Fibroblast of lung (primary cell): ENCODE measurements at places on chromosomes 13 and 19.

DNA sequence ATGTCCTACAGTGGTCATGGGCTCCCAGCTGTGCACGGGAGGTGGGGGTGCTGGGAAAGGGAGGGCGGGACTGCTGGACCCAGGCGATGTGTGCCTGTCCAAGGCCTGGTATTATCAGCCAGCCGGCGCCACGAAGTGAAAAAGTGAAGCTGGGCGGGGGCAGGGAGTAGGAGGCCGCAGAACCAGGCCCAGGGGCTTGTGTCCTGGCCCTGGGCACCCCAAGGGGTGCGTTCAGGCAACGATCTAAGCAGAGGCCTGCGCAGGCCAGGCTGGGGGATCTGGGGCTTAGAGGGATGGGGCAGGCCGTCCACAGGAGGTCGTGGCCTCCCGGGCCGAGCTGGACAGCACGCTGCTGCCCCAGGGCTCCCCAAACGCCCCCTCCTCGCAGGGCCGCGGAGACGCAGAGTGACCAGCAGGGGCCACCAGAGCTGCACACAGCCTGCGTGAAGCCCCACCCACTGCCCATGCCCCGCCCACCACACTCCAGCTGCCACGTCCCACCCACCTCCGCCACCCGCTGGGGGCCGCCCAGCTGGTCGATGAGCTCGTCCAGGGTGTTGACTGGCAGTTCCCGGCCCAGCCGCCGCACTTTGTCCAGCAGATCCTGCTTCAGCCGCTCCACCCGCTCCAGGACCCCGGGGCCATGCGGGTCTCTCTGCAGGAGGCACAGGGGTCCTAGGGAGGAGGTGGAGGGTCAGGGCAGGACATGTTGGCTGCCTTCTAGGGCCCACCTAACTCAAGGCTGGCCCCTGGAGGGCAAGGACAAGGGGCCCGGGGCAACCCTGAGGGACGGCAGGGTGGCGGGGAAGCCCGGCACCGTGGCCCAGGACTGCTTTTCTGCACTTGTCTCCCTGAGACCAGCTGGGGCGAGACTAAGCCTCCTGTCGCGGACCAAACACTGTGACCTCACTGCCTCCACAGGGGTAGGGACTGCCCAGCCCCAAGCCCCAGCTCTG, 9.5 kb downstream of the GPX4 start:
- H3K27ac ChIP-seq, result peak overlapping the region; percentile 50
- peaks cover 59% of the 10 kb centered on the region for H3K36me3 ChIP-seq
- H3K27me3 ChIP-seq, result no peaks in the 10 kb centered on the region
- no peak overlapping the region for H3K4me3 ChIP-seq
- peaks cover 8% of the 10 kb centered on the region for H3K4me1 ChIP-seq

DNA sequence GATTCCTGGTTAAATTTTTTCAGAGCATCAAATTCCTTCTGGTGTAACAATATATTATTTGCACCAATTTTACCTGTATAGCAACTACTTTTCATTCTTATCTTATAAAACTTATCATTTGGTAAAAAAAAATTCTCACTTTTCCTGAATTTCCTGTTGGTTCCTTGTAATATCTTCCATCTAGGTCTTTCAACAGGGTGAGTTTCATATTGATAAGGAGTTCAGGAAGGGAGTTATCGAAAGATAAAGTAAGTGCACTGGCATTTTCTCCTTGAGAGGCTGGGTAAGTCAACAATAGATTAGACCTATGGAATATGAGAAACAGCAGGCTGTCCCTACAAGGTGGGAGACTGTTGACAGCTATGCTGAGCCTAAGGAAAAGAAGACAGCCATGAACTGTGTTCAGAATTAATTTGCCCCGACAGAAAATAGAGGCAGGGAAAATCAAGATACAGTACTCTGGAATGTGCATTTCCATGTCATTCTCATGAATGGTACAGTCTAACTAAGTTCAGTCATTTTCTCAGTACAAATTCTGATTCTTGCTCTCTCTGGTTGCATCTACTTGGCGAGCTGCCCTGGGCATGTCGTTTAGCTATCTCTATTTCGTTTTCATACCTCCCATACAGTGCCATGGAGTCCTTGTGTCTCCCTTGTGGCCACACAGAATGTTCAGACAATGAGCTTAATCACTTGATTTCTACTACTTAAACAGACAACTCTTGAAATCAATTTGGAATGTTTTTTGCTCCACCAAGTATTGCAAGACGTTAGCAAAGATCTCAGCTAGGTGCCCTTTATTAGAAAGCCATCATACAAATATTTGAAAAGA, 9.9 kb downstream of the IGFL1 start:
- no peaks in the 10 kb centered on the region for H3K36me3 ChIP-seq
- DNase-seq, result no peak
- no peak overlapping the region for H3K27ac ChIP-seq
- H3K4me1 ChIP-seq, result no peaks in the 10 kb centered on the region
- no peak overlapping the region for H3K4me3 ChIP-seq

GRCh38 chr13:110536006-110536693, 25.4 kb downstream of the RAB20 start:
- H3K27ac ChIP-seq, result no peak overlapping the region
- H3K36me3 ChIP-seq, result no peaks in the 10 kb centered on the region
- H3K4me1 ChIP-seq, result no peaks in the 10 kb centered on the region

DNA sequence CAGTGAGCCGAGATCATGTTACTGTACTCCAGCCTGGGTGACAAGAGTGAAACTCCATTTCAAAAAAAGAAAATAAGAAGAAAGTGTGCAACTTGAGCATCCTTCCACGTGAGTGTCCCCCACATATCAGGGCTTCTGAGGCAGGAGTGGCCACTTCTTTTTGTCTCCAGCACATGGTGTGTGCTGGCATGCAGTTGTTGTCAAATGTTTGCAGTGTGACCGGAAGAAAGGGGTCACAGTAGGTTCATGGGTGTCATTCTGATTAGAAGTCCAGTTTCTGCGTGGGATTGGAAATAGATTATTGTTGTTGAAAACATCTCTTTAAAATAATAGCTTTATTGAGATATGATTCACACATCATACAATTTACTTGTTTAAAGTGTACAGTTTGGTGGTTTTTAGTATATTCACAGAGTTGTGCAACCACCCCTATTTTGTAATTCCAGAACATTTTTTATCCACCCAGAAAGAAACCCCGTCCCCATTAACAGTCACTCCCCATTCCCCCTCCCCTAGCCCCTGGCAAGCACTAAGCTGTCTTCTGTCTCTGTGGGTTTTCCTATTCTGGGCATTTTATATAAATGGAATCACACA, 2.2 kb downstream of the CRTC1 start:
- H3K36me3 ChIP-seq, result no peaks in the 10 kb centered on the region
- H3K4me3 ChIP-seq, result peak overlapping the region; percentile 12
- H3K27ac ChIP-seq, result no peak overlapping the region
- peaks cover 6% of the 10 kb centered on the region for H3K4me1 ChIP-seq
- DNase-seq, result peak; percentile 17
- no peaks in the 10 kb centered on the region for H3K27me3 ChIP-seq

GRCh38 chr13:31755211-31755610, 15.9 kb downstream of the RXFP2 start:
- peaks cover 20% of the 10 kb centered on the region for H3K4me1 ChIP-seq
- DNase-seq, result no peak
- peak overlapping the region; percentile 96 for H3K27ac ChIP-seq
- H3K27me3 ChIP-seq, result no peaks in the 10 kb centered on the region
- no peak overlapping the region for H3K4me3 ChIP-seq
- H3K36me3 ChIP-seq, result no peaks in the 10 kb centered on the region

DNA sequence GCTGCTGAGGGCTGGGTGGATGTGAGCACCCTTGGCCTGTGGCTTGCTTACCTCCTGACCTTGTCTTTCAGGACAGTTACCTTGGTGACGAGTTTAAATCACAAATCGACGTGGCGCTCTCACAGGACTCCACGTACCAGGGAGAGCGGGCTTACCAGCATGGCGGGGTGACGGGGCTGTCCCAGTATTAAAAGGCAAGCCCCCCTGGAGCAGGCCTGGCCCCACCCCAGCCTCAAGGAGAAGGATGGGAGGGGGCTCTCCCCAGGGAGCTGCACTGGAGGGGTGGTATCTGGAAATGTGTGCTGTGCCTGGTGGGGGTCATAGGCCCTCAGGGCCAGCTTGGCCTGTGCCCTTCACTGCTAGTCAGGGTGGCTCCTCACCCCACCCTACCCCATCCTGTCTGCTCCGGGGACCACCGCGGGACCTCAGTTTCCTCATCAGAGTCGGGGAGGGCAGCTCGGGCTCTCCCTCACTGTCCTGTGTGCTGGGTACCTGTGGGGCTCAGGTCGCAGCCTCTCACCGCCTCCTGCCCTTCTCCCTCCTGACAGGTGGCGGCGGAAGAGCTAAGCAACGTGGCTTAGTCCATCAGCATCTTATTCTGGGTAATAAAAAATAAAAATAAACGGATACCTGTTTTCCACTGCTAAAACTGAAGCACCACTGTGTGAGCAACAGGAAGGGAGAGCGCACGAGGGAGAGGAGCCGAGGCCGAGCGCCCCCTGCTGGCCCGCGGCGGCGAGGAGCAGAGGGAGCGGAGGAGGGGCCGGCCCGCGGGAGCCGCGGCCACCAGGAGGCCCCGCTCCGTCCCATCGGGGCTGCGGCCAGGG, 29.8 kb downstream of the CERS1 start:
- DNase-seq, result peak; percentile 39
- H3K27me3 ChIP-seq, result no peaks in the 10 kb centered on the region
- H3K36me3 ChIP-seq, result peaks cover 31% of the 10 kb centered on the region

- peak; percentile 93 for DNase-seq
- no peaks in the 10 kb centered on the region for H3K36me3 ChIP-seq
- no peak overlapping the region for H3K4me3 ChIP-seq
- no peaks in the 10 kb centered on the region for H3K27me3 ChIP-seq
- H3K4me1 ChIP-seq, result peaks cover 22% of the 10 kb centered on the region
These were observed 6.3 kb upstream of the ZSWIM4 start for GRCh38 chr19:13788991-13789390.

DNA sequence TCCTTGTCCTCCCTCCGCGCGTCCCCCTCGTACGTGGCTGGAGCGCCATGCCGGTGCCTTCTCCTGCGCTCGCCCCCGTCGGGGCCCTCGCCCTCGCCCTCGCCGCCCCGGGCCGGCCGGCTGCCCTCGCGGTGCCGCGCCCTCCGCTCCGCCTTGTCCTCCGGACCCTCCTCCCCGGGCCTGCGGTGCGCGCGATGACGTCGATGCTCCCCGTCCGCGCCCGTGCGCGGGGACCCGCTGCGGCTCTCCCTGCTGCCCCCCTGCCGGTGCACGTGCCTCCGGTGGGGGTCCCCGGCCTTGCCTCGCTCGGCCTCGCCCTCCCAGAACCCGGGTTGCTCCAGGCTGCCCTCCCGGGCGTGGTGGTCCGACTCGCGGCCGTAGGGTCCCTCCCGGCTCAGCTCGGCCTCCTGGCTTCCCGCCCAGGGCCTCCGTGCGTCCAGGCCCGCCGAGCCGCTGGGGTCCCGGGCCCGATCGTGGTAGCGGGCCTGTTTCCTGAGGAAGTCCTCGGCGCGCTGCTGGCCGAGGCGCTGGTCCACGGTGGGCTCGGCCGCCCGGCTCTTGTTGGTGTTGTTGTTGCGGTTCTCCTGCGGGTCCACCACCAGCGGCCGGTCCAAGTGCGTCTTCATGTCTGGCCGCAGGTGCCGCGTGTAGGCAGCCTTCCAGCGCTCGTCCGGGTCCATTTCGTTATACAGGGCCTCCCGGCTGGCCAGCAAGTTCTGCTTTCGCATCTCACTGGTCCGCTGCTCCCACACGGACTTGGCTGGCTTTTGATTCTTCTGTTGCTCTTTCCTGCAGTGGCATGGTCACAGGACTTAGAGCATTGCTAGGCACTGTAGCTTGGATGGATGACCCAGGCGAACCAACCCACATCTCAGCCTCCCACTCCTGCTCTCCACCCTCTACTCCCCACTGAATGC, 148.6 kb downstream of the IER2 start:
- no peaks in the 10 kb centered on the region for H3K36me3 ChIP-seq
- H3K4me1 ChIP-seq, result no peaks in the 10 kb centered on the region
- H3K4me3 ChIP-seq, result no peak overlapping the region
- DNase-seq, result no peak

DNA sequence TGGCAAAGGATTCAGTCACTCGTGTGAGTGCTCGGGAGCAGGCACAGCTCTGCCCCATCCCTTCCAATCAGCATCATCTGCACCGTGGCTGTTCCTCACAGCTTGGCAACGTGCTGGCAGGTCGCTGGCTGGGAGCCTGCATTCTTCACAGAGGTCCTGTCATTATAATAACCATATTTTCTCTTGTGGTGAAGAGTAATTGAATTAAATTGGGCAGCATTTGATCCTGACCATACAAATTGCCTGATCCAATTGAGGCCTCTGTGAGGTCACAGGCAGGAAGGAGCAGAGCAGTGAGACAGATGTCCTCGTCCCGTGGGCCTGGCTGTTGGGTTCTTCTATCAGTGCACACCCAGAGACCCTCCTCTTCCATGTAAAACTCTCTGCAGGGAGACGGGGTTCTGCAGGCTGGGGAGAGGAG, 407.8 kb downstream of the COG6 start:
- no peak overlapping the region for H3K4me3 ChIP-seq
- DNase-seq, result peak; percentile 41
- no peaks in the 10 kb centered on the region for H3K27me3 ChIP-seq

GRCh38 chr19:3625996-3626472, 556 bp downstream of the CACTIN start:
- peaks cover 6% of the 10 kb centered on the region for H3K36me3 ChIP-seq
- peaks cover 5% of the 10 kb centered on the region for H3K4me1 ChIP-seq
- DNase-seq, result no peak
- H3K4me3 ChIP-seq, result peak overlapping the region; percentile 100
- peak overlapping the region; percentile 97 for H3K27ac ChIP-seq

- H3K4me1 ChIP-seq, result peaks cover 2% of the 10 kb centered on the region
- no peak overlapping the region for H3K27ac ChIP-seq
- DNase-seq, result no peak
- H3K27me3 ChIP-seq, result no peaks in the 10 kb centered on the region
- peaks cover 23% of the 10 kb centered on the region for H3K36me3 ChIP-seq
These were observed 6.9 kb downstream of the PKN1 start for GRCh38 chr19:14440049-14440448.

- no peak overlapping the region for H3K4me3 ChIP-seq
- H3K36me3 ChIP-seq, result no peaks in the 10 kb centered on the region
- DNase-seq, result peak; percentile 63
- no peak overlapping the region for H3K27ac ChIP-seq
- peaks cover 8% of the 10 kb centered on the region for H3K27me3 ChIP-seq
These were observed 84.0 kb upstream of the SLC7A1 start for GRCh38 chr13:29679396-29680053.
